ENCODE measurements at places on chromosomes 13 and 19.
A peak's percentile ranks its signal among the peaks of the same experiment; 100 is the strongest.

GRCh38 chr19:30334841-30335240 is 37.3 kb upstream of the ZNF536 start:
- DNase-seq: no peak

GRCh38 chr13:36362251-36362650 is 16.1 kb upstream of the SPART start:
- peak; percentile 53 for DNase-seq

- DNase-seq: no peak
Observed at GRCh38 chr19:58088521-58089052, 9.4 kb downstream of the ZSCAN18 start.

GRCh38 chr13:111210544-111211469 is 95.7 kb downstream of the ARHGEF7 start:
- no peak for DNase-seq

GRCh38 chr13:113049521-113049941 is 56.1 kb upstream of the F7 start:
- DNase-seq: no peak

DNA sequence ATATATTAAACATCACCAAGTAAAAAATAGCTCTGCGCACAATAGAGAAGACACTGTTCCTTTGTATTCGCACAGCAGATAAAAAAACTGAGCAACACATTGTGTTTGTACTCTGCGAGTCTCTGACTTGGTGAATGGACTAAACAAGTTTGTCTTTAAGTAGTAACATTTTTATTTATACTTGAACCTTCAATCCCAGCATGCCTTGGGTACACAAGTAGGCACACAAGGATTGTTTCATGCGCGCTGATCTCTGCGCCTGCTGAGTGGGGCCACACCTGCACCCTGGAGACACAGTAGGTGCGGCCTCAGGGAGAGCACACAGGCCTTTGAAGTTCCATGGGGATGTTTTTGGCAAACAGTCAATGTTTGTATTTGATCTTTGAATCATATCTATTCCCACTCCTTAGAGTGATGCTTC is 318.9 kb downstream of the MYO16 start:
- DNase-seq: no peak

- no peak for DNase-seq
Observed at GRCh38 chr13:113508521-113509254, 18.2 kb upstream of the DCUN1D2 start.

GRCh38 chr19:22617614-22618320 is 16.4 kb upstream of the ZNF492 start:
- no peak for DNase-seq

- no peak for DNase-seq
Observed at GRCh38 chr13:39197647-39198007, 159.4 kb downstream of the NHLRC3 start.

DNA sequence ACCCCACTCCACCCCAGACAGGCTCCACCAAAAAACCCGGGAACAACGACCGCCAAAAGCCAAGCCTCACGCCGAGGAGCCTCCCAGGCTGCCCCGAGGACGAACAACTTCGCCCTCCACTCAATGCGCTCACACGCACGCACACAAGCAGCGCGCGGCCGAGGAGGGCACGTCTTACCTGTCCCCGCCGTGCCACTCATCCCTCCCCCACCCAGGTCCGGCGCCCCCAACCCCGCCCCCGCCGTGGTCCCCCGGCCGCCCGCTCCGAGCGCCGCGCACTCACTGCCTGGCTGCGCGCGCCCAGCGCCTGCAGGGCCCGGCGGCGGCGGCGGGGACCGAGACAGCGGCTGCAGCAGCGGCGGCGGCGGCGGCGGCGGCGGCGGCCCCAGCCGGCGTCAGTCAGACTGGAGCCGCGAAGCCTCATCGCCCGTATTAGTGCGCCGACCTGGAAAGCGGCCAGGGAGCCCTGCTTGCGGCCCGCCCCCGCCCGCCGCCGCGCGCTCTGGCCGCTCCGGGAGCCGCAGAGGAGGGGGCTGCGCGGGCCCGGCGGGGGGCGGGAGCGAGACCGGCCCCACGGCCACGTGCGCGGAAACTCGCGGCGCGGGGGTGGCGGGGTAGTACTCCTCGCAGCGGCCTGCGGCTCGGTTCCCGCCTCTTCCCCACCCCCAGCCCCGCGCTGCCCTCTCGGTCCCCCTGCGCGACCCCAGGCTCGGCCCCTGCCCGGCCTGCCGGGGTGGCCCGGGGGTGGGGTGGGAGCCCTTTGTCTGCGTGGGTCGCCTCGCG is at the start of gene SMAD9:
SMAD9 (minus strand) TSS at position 406 of the 783 bp plus-strand sequence. CDS start 40,549 bp downstream, outside the sequence.
- DNase-seq: no peak

GRCh38 chr19:54279406-54279962 is 1.4 kb downstream of the LILRB2 start:
- no peak for DNase-seq

- peak; percentile 77 for DNase-seq
Observed at GRCh38 chr19:31109636-31110035, 239.6 kb downstream of the TSHZ3 start.

- DNase-seq: no peak
Observed at GRCh38 chr13:90055760-90056159, 1291.7 kb upstream of the MIR17HG start.

DNA sequence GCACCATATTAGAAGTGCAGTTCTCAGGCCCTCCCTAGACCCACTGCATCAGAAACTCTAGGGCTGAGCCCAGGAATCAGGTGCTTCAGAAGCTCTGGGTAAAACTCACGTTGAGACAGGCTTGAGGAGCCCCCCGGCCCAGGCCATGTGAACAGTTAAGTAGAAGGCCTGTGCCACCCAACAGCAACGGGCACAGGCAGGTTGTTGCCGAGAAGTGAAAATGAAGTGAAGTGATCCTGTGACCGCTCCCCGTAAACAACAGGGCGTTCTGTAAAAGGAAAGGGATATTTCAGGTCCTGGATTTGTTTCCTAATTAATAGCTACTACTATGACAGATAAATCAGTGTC is 128.8 kb downstream of the ATP11A start:
- no peak for DNase-seq

- no peak for DNase-seq
Observed at GRCh38 chr13:43408274-43408673, 378.5 kb downstream of the ENOX1 start.

- no peak for DNase-seq
Observed at GRCh38 chr13:81480634-81481033, 1139.7 kb upstream of the SPRY2 start.

- peak; percentile 25 for DNase-seq
Observed at GRCh38 chr19:53903055-53903680, 5.9 kb upstream of the CACNG7 start.
